ENCODE measurements at places on chromosomes 7 and 10. TPM values are rescaled to one million over a fixed set of nuclear protein-coding genes. Genes with fewer than 3 reads are reported as not detected.

Gene PCDH15
- total RNA-seq = under 0.01 TPM

Gene NUTM2A
- total RNA-seq = 0.51 TPM

Gene KCNIP2
- 0.77 TPM for total RNA-seq

Gene NEUROG3
- total RNA-seq = not detected

Gene CYP26C1
- under 0.01 TPM for total RNA-seq

Gene PPP1R17
- total RNA-seq = not detected

Gene MALRD1
- total RNA-seq = 1.7 TPM

Gene NKX1-2
- not detected for total RNA-seq

Gene NRG3
- total RNA-seq = not detected

Gene ITIH5
- total RNA-seq = 49.3 TPM

Gene FAM25C
- not detected for total RNA-seq

DNA sequence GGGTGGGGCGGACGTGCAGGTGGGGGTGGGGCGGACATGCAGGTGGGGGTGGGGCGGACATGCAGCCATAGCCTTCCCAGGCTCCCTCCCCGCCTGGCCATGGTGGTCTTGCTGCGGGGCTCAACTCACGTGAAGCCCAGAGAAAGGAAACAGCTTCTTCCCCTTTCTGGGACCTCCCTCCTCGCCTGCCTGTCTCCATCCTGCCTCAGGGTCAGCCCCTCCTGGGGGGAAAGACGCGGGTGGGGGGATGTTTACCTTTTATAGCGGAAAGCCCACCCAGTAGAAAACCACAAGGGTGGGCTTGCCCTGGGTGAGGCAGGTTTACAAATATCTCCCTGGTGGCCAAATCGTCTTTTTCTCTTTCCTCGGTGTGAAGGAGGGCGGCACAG, 520.0 kb downstream of the GLRX3 start:
- H3K27me3 ChIP-seq = no peaks in the 10 kb centered on the region
- no peak overlapping the region for H3K4me3 ChIP-seq
- H3K27ac ChIP-seq = no peak overlapping the region
- no peak for DNase-seq

DNA sequence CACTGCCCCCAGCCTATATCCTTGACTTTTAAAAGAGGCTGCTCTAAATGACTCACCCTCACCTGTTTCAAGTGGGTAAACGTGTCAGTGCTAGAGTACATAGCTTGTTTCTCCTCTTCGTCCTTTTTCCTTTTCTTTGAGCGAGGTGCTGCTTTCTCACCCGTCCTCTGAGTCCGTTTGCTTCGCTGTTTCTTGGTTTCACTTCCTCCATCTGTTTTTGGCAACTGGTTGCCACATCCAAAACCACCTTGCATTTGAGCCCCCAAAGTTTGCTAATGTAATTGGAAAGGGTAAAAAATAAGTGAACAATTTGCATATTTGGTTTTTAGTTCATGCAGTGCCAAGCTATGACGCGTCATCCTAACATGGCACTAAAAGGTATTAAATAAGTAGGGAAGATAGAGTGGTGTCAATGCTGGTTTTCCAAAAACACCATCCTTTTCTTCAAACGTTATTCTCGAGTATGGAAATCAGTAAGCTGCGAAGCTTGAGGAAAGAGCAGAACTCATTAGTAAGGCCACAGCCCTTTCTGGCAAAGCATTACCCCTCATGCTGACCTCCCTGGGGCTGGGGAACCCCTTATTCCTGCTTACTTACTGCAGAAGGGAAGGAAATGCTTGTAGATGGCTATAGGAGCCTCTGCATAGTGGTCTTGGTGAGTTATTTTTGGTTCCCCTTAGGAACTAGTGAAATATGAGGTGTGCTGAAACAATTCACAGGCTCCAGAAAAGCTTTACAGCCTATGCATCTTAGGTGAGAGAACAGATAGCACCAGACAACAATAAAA, 133.5 kb downstream of the GALNT11 start:
- no peaks in the 10 kb centered on the region for H3K4me1 ChIP-seq
- no peak overlapping the region for H3K27ac ChIP-seq
- H3K36me3 ChIP-seq = peaks cover 10% of the 10 kb centered on the region

- H3K27ac ChIP-seq = no peak overlapping the region
- peaks cover 2% of the 10 kb centered on the region for H3K27me3 ChIP-seq
- DNase-seq = no peak
- H3K4me3 ChIP-seq = no peak overlapping the region
These were observed 32.3 kb downstream of the PALD1 start for GRCh38 chr10:70510904-70511303.

- no peaks in the 10 kb centered on the region for H3K36me3 ChIP-seq
- peaks cover 19% of the 10 kb centered on the region for H3K27me3 ChIP-seq
- DNase-seq = no peak
- no peak overlapping the region for H3K4me3 ChIP-seq
- no peaks in the 10 kb centered on the region for H3K4me1 ChIP-seq
These were observed 136.7 kb upstream of the ZNF746 start for GRCh38 chr7:149633976-149634945.

DNA sequence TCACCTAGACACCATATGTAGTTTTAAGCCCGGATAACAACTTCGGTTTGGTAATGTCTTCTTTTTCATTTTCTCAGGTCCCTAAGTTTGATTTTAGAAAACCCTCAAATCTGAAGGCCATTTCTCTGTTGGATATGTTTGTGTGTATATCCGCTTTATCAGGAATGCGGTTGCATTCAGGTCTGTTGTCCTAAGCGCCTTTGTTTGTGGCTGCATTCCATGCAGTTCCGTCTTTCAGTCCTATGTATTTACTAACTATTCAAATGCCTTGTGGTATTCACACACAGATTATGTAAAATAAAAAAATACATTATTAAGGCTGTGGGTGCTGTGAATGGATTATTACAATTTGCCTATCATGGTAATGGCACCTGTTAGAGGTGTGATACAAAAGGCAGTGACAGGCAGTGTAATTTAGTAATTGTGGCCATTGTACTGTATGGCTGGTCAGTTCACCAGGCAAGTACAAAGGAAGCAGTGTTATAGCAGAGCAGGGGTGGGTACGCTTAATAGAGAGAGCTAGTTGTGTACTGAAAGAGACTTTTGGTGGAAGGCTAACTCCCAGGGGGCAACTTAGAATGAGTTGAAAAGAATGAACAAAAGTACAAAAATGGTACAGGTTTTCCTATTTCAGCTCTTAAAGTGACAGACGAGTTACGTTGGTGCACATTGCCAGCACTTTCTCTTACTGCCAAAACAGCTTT, 136.4 kb downstream of the VTI1A start:
- H3K27me3 ChIP-seq = no peaks in the 10 kb centered on the region
- H3K36me3 ChIP-seq = no peaks in the 10 kb centered on the region
- no peak overlapping the region for H3K4me3 ChIP-seq
- DNase-seq = no peak

- no peak overlapping the region for H3K4me3 ChIP-seq
- peaks cover 2% of the 10 kb centered on the region for H3K4me1 ChIP-seq
- H3K27ac ChIP-seq = no peak overlapping the region
- no peaks in the 10 kb centered on the region for H3K36me3 ChIP-seq
- DNase-seq = peak; percentile 76
These were observed 86.8 kb upstream of the CACNA2D1 start for GRCh38 chr7:82530361-82530760.

GRCh38 chr7:97272237-97272975, 154.9 kb downstream of the SDHAF3 start:
- no peak overlapping the region for H3K27ac ChIP-seq
- H3K4me3 ChIP-seq = no peak overlapping the region
- DNase-seq = no peak
- no peaks in the 10 kb centered on the region for H3K4me1 ChIP-seq
- no peaks in the 10 kb centered on the region for H3K27me3 ChIP-seq

DNA sequence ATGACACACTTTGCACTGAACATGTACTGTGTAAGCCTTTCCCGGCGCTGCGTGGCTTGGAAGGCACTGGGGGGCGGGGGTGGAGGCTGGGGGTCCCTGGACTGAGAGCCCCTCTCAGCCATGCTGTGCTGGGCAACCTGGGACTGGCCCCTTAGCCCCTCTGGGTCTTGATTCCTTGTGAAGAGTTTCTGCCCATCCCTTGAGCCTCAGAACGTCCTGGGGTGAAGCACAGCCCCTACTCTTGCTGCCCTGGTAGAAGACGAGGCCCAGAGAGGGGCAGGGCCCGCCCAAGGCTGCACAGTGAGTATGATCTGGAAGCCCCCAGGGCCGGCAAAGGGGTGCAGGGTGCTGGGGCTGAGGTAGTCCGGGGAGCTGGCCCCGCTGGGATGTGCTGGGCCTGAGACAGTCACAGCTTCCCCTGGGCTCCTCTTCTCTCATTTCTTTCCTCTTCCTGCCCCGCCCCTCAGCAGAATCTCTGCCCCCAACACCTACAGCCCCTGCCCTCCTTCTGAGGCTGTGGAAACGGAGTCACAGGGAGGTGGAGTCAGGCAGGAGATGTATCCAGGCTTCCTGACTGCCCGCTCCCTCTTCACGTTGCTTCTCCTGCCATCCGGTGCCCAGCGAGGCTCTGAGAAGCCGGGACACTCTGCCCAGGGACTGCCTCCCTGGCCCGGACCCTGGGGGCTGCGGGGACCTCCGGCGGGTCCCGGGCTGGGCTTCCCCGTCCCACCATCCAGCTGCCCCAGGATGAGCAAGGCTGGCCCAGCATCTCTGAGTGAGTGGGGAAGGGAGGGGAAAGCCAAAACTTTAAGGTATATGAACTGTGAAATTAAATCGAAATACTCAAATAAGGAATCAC, 60.5 kb downstream of the UNCX start:
- DNase-seq = no peak
- H3K4me1 ChIP-seq = no peaks in the 10 kb centered on the region
- no peak overlapping the region for H3K27ac ChIP-seq
- H3K36me3 ChIP-seq = no peaks in the 10 kb centered on the region

- no peak overlapping the region for H3K4me3 ChIP-seq
- H3K4me1 ChIP-seq = no peaks in the 10 kb centered on the region
- H3K27me3 ChIP-seq = no peaks in the 10 kb centered on the region
These were observed 23.0 kb upstream of the CDHR3 start for GRCh38 chr7:105940109-105940508.

DNA sequence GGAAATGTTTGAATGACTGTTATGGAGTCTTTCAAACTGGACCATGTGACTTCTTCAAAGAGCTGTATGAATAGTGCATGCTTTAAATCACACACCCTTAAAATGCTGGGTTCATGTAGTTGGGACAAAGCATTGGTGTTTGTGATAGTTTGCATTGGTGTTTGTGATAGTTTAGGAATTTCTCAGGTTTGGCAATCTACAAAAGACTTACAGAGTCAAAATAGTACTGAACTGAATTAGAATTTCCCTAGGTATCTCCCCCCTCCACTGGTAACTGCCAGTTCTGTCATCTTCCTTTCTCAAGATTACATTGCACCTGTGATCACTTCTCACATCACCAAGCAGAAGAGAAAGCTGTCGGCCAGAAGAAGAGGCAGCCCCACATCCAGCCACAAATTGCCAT, 261.1 kb downstream of the GATA3 start:
- H3K36me3 ChIP-seq = no peaks in the 10 kb centered on the region
- H3K4me1 ChIP-seq = no peaks in the 10 kb centered on the region
- DNase-seq = no peak
- H3K4me3 ChIP-seq = no peak overlapping the region
- no peaks in the 10 kb centered on the region for H3K27me3 ChIP-seq
- no peak overlapping the region for H3K27ac ChIP-seq

DNA sequence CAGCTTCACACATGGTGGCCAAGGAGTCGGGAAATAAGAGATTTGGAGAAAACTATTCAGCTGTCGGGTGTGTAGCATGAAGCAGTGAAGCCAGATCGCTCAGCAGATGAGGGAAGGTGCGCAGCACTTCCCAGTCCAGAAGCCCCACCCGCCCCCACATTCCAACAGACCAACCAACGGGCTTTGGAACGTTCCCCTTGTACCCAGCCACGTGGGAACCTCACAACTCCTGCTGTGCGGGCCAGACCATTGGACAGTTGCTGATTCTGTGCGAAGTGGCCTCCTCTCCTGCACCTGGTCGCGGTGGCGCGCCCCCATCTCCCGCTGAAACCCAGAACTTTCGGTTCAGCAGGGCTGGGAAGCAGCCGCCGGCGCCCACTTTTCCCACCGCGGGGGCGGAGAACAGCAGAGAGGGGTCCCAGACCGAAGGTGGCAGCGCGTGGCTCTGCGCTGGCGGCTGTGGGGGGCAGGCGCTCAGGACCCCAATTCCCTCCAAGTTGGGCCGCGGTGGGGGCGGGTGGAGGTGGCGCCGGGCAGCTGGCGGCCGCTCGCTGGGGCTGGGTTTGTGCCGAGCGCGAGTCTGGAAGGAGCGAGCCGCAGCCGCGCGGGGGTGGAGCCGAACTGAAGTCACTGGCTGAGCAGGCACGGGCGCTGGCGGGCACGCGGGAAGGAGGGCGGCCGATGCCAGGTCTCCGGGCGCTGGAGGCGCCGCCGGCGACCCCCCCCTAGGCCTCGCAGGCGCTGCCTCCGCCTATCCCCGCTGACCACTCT, 1301.5 kb upstream of the SORCS1 start:
- DNase-seq = no peak
- no peaks in the 10 kb centered on the region for H3K36me3 ChIP-seq
- H3K4me1 ChIP-seq = no peaks in the 10 kb centered on the region
- H3K27me3 ChIP-seq = no peaks in the 10 kb centered on the region
- H3K4me3 ChIP-seq = peak overlapping the region; percentile 60
- H3K27ac ChIP-seq = no peak overlapping the region

DNA sequence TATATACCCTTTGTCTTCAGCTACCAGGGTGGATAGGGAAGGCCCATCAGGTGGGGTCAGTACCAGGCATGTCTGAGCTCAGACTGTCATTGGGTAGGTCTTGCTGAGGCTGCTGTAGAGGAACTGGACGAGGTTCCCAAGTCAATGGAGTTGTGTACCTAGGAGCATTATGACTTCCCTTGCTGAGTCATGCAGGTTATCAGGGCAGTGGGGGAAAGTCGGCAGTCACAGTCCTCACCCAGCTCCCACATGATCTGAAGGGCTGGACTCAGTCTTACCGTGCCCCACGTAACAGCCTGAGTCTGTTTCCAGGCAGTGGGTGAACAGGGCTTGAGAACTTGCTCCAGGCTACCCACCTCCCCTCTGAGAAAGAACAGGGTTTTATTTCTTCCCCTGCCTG, 260.8 kb upstream of the COBL start:
- DNase-seq = no peak
- no peak overlapping the region for H3K4me3 ChIP-seq
- H3K36me3 ChIP-seq = no peaks in the 10 kb centered on the region
- no peak overlapping the region for H3K27ac ChIP-seq
- no peaks in the 10 kb centered on the region for H3K4me1 ChIP-seq

GRCh38 chr10:122815458-122815857, 30.2 kb downstream of the CUZD1 start:
- no peak overlapping the region for H3K27ac ChIP-seq
- no peak overlapping the region for H3K4me3 ChIP-seq
- no peak for DNase-seq
- no peaks in the 10 kb centered on the region for H3K36me3 ChIP-seq

DNA sequence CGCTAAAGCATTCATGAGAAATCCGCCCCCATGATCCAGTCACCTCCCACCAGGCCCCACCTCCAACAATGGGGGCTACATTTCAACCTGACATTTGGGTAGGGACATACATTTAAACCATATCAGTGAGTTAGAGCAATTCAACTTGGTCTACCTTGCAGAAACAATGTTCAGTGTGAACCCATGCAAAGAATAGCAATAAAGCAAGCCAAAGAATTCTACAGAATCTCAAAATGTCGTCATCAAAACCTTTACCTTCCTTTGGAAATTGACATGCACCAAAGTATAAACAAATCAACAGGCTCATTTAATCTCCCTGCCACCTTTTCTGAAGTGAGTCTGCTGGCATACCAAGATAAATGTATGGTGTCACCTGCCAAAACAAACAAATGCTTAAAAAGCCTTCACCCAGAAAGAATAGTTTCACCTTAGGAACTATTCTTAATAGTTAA, 68.8 kb upstream of the ABLIM1 start:
- H3K4me1 ChIP-seq = no peaks in the 10 kb centered on the region
- no peak overlapping the region for H3K4me3 ChIP-seq
- DNase-seq = no peak

GRCh38 chr7:95925236-95925635, 152.9 kb downstream of the DYNC1I1 start:
- H3K27ac ChIP-seq = no peak overlapping the region
- H3K4me3 ChIP-seq = no peak overlapping the region
- no peaks in the 10 kb centered on the region for H3K36me3 ChIP-seq
- DNase-seq = no peak
- no peaks in the 10 kb centered on the region for H3K4me1 ChIP-seq
- H3K27me3 ChIP-seq = no peaks in the 10 kb centered on the region
